ENCODE measurements at places on chromosomes 1 and 21.

- no peak for DNase-seq
These were observed 7.1 kb downstream of the CD101 start for GRCh38 chr1:117008656-117009055.

GRCh38 chr1:197302775-197303174 lies 34.7 kb downstream of the CRB1 start:
- no peak for DNase-seq

GRCh38 chr1:115142616-115143015 lies 53.3 kb upstream of the TSPAN2 start:
- DNase-seq: no peak

DNA sequence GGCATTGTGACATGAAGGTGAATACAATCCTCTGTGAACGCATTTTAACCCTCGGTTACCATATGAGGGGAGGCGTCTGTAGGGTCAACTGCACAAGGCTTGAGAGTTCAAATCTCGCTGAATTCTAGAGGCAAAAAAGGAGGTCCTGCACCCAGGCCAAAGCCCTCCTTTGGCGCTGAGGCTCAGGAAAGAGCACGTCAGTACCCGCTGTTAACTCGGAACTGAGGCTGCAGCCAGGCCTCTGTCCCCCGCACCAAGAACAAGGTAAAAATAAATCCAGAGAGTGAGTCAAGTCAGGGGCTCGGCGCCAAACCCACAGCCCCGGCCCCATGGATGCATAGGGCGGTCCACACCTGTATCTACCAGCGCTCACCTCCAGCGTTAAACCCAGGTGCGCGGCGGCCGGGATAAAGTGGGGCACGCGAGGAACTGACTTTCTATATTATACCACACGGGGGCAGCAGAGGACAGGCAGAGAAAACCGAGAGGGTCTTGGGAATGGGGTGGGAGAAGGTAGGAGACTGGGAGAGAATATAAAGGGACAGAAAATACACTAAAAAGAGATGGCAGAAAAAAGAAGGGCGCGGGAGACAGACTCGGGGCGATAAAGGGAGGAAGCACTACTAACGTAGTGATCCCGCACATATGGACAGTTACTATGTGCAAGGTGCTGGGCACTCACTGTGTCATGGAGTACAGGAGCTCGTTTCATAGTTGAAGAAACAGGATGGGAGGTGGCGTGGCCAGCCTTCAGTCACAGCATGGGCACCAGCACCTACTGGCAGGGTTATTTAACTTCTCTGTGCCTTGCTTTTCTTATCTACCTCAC lies 54.9 kb downstream of the DMRTA2 start:
- peak; percentile 25 for DNase-seq

GRCh38 chr1:44790968-44791801 lies 3.2 kb upstream of the BEST4 start:
- DNase-seq: no peak

DNA sequence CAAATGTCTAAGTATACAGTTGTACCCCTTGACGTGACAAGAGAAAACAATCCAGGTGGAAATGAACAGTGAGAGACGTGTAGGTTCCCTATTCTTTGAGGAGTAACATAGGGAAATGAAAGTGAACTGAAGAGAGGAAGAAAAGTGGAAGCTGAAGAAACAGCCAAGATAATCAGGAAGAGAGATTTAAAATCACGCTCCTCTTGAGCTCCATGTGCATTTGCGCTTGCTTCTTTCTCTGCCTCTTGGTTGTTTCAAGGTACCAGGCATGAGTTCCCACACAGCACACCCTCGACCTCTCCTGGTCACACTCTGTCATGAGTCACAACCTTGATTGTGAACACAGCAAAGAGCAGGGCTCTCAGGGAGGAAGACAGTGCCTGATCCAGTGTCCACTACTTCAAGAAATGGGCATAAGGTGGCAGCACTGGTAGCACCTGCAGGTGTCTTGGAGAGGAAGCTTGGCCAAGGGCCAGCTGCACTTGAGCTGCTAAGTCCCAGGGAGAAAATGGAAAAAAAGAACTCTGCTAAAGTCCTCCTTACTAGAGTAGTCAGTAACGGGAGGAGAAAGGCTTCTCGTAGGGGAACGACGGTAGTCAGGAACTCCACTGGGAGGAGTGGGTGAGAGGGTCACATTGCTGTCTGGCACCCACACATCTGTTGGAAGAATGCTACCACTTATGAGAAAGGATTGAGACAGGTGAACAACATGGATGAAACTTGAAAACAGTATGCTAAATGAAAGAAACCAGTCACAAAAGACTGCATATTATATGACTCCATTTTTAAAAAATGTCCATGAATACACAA lies 18.3 kb upstream of the ARID1A start:
- DNase-seq: peak; percentile 72

- peak; percentile 73 for DNase-seq
These were observed at the start of gene INKA2 for GRCh38 chr1:111739194-111739924. INKA2 (minus strand) TSS chr1:111739395; CDS start chr1:111739242, 153 bp downstream.

DNA sequence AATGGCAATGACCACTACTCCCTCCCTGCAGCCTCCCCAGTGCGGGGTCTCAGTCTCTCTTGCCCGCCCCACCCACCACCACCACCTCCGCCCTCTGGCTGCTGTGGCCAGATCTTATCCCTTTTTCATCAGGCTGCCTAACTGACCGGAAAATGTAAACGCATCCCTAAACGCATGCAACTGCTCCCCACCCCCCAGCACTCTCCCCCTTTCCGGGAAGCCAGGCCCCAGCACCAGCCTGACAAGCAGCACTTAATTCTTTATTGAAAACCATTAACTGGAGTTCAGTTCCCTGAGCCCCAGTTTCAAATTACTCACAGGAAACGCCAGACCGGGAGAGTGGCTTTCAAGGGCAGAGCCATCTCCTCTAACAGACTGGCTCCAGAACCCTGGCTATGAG lies 147.7 kb downstream of the DMRTA2 start:
- DNase-seq: no peak

- no peak for DNase-seq
These were observed 559.6 kb upstream of the ADAMTS5 start for GRCh38 chr21:27526451-27526850.

- DNase-seq: no peak
These were observed 12.6 kb upstream of the RCSD1 start for GRCh38 chr1:167617153-167618147.

- DNase-seq: no peak
These were observed 12.9 kb upstream of the ACP6 start for GRCh38 chr1:147683163-147683763.

DNA sequence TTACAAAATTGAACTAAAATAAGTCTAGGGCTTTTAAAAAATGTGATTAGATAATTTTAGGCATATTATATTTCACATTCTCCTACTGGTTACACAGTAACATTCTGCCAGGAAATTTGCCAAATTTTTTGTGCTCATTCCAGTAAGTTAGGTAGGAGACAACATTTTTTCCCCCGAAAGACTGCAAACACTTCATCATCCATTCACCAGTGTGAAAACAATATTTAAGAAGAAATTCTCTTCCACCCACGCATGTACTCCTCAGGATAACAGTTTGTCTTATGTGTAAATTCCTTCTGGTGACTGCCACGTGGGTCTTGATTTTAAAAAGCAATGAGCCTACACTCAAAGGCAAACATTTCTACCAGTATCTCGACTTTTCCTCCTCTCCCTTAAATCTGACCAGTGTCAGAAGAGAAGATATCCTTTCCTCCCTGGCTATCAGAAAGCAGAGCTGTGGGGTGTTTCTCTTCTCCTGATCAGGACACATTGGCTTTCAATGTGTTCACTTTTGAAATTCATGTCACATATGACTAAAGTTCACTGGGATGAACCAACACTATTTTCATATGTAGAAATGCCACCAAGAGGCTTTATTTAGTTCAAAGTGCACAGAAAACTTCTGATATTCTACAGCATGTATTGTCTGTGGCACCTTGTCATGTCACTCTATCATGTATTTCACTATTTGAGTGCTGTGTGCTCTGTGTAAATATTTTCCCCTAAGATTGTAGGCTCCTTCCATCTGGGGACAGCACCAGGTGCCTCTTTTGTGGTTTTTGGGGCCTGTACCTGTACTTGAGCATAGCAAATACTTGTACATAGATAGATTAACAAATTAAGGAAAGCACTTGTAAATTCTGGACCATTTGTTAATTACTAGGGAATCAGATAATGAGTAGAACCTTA lies 38.6 kb downstream of the LHX9 start:
- DNase-seq: no peak

GRCh38 chr1:66519992-66520391 lies 14.0 kb upstream of the SGIP1 start:
- DNase-seq: no peak

DNA sequence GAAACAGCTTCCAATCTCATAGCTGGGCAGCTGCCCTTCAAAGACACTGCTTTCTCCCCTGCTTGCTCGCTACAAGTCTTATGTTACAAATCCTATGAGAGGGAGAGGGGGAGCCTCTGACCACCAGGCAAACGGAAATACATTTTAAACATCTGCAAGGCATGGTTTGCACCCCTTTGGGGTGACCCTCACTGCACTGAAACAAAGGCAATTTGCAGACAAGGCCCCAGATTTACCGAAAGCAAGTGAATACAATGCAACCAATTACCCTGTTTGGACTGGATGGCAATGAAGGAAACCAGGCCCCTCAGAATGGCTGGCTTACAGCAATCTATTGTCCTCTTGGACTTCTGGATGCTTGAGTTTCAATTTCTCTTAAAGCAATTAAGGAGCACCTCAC lies 11.8 kb upstream of the ATP13A2 start:
- no peak for DNase-seq

- DNase-seq: peak; percentile 15
These were observed 45.5 kb downstream of the TNFSF4 start for GRCh38 chr1:173161510-173162221.

DNA sequence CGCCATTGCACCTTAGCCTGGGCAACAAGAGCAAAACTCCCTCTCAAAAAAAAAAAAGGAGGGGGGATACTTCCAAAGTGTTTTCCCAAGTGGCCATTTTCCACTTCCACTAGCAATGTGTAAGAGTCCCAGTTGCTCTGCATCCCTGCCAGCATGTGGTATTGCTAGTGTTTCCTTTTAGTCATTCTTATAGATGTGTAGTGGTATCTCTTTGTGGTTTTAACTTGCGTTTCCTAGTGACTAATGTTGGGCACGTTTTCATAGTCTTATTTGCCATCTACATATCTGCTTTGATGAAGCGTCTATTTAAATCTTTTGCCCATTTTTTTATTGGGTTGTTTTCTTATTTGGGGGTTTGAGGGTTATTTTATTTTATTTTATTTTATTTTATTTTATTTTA lies 31.1 kb downstream of the INAVA start:
- peak; percentile 7 for DNase-seq

DNA sequence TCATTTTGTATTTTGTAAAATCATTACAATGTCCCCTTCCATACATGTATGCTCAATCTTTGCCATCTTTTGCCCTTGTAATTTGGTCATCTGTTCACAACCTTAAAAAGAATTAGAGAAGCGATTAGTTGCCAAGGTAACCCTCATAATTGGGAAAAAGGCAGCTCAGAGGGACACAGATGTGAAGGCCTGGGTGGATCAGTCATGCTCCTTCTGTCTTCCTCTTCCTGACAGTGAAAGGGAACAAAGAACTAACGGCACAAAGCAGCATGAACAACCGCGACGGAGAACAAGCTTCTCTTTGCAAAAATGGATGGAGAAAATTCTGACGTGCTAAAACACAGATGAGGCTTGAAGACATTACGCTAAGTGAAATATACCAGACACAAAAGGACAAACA lies 78.7 kb upstream of the COG2 start:
- no peak for DNase-seq

GRCh38 chr1:45191418-45191783 lies 15.0 kb downstream of the ZSWIM5 start:
- DNase-seq: no peak

DNA sequence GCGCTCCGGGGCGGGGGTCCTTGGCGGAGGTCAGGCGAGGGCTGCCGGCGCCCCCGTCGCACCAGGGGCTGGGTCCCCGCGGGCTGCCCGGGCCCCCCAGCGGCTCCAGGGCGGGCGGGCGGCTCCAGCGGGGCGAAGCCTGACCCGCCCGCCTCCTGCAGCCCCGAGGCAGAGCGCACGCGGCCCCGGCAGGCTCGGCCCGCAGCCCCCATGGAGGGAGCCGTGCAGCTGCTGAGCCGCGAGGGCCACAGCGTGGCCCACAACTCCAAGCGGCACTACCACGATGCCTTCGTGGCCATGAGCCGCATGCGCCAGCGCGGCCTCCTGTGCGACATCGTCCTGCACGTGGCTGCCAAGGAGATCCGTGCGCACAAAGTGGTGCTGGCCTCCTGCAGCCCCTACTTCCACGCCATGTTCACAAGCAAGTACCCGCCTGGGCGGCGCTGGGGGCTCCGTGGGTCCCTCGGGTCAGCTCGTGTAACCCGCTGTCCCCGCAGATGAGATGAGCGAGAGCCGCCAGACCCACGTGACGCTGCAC lies 817 bp downstream of the KLHL17 start:
- DNase-seq: no peak

DNA sequence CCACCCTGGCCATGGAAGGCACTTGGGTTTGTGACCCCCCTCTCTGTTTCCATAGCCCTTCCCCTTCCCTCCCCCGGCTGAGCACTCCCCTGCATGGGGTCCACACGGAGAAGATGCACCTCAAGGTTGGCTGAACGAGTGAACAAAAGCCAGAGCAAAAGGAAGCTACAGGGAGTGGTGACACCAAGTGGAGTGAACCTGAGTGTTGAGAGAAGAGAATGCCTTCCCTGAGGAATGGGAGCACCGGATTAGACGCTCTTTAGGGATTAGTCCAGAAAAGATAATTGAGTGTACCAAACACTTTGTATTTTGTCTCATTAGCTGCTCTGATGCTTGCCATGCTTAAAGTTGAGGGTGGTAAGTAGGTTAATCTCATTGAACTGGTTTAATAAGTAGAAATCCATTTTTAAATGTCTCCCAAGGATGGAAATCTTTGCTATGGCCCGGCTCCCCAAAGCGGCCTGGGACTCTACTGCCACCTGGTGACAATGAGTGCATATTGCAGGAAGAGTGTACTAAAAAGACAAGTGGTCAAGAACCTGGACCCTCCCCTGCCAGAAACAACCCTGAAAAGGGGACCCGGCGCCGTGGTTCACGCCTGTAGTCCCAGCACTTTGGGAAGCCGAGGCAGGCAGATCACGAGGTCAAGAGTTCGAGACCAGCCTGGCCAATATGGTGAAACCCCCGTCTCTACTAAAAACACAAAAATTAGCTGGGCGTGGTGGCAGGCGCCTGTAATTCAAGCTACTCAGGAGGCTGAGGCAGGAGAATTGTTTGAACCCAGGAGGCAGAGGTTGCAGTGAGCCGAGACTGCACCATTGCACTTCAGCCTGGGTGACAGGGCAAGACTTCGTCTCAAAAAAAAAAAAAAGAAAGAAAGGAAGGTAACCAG lies 150.6 kb upstream of the ZC3H12A start:
- DNase-seq: peak; percentile 6

GRCh38 chr1:86018283-86018923 lies 138.2 kb downstream of the COL24A1 start:
- peak; percentile 8 for DNase-seq

GRCh38 chr1:195337646-195338045 lies 1270.6 kb downstream of the KCNT2 start:
- DNase-seq: no peak

Data from CD4-positive, alpha-beta T cell treated with Interleukin-2 at 100 ng/mL for 4 hours (primary cell).